ENCODE measurements at places on chromosomes 12 and 14. TPM values are rescaled to one million over a fixed set of nuclear protein-coding genes. Genes with fewer than 3 reads are reported as not detected.

GRCh38 chr12:19896041-19896440 is 456.7 kb downstream of the AEBP2 start:
- no peak for DNase-seq

DNA sequence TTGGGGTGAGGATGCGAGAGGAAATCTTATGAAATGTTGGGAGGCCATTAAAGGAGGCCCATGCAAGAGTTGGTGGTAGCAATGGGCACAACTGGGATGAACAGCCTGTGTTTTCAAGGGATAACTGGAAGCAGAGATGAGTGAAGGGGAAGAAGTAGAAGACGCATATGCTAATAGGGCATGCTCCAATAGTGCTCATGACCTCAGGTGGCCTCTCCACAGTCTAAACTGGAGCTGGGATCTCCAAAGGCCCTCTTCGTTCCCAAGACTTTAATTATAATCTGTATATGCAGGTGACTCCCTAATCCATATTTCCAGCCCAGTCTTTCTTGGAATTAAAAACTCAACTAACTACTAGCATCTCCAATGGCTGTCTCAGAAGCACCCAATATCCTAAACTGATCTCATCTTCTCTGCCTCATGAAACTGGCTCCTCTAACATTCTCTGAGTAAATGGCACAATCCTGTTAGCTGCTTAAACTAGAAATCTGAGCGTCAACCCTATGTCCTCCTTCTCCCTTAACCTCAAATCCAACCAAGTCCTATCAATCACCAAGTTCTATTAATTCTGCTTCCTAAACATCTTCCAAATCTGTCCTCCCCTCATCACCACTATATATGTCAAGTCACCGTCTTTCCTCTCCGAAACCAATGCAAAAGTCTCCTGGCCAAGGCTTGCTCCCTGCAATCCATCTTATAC is 2.8 kb upstream of the AJUBA start:
- DNase-seq: no peak

KCNA1 gene
- not detected for total RNA-seq

RASSF8 gene
- 33.7 TPM for total RNA-seq

DNA sequence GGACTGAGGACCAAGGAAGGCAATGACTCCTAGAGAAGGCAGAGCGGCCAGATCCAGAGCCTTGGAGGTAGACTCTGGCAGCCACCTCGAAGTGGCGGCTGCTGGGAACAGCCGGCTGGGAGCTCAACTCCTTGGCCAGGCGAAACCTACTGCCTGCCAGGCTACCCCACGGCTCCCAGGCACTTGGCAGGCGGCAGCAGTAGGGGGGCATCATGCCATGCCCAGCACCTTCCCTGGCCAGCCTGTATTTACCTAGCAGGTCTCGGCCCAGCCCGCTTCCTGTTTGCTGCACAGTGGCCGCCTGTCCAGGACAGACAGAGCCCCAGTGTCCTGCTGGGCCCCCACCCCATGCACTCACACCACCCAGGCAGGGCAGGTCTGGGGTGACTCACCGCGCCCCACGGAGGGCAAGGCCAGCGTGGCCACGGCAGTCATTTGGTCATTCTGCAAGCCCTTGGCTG is 10.2 kb downstream of the TRPV4 start:
- DNase-seq: no peak

GRCh38 chr12:28800129-28800528 is 348.9 kb upstream of the FAR2 start:
- no peak for DNase-seq

GRCh38 chr12:96327346-96327745 is 72.9 kb downstream of the CDK17 start:
- no peak for DNase-seq

DNA sequence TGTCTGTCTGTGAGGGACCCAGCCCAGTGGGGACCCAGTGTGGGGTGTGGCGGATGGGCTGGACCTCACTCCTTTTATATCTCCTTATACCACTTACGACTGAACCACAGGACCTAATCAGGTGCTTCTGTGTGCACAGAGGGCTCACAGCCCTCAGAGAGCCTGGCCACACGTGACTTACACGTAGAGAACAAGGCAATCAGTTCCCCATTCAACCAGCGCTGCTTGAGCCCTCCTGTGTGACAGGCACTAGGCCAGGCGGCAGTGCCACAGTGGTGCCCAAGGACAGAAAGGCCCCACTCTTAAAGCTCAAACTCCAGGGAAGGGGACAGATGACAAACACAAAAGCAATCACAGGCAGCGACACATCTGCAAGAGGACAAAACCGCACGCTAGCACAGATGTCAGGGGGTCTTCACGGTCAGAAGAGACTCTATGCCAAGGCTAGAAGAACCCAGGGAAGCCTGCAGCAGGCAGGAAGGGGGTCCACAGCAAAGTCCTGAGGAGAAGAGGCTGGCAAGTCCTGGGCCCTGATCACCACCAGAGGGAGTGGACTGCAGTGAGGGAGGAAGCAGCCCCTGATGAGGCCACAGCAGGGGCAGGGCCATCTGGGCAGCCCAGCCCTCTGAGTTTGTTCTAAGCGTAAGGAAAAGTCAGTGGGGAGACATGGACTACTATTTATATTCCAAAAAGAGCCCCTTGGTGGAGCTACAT is 39.3 kb downstream of the SETD3 start:
- no peak for DNase-seq

GRCh38 chr12:127421614-127422013 is 845.4 kb upstream of the TMEM132C start:
- no peak for DNase-seq

GRCh38 chr12:5923043-5923605 is 21.9 kb downstream of the ANO2 start:
- no peak for DNase-seq

DNA sequence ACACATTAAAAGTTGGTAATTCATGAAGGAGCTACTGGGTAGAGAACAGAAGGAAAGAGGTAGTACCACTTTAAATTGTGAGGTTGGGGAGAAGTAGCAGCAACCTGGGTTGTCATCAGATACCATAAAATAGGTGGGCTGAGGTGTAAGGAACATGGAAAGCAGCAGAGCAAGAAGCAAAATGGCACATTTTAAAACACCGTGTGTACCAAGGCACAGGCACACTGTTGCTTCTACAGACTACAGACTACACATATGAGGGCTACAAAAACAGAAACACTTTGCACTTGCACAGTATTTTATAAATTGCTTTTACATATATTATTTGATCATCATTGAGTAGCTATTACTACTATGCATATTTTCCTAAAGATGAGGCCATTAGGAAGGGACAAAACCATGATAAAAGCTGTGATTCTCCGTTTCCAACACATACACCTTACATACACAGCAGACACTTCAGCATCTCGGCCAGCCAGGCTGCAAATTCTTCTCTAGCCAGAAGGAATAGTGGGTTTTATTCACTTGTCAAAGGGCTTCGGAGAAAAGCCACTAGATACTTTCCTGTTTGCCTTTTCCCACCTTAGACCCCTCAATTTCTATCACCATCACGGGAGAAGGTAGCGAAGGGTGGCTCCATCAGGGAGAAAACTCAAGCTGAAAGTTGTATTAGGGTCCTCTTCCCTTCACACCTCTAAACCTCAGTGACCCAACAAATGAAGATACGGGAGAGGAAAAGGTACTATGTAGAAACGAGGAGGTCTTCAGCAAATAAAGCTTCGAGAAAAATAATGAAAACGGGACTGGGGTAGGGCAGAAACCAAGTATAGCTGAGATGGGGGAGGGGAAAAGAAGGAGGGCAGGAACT is 1.6 kb downstream of the PYM1 start:
- DNase-seq: no peak

- DNase-seq: no peak
Observed at GRCh38 chr14:75875958-75876357, 105.8 kb downstream of the TGFB3 start.

GRCh38 chr12:8692573-8692972 is 5.2 kb upstream of the RIMKLB start:
- no peak for DNase-seq

DNA sequence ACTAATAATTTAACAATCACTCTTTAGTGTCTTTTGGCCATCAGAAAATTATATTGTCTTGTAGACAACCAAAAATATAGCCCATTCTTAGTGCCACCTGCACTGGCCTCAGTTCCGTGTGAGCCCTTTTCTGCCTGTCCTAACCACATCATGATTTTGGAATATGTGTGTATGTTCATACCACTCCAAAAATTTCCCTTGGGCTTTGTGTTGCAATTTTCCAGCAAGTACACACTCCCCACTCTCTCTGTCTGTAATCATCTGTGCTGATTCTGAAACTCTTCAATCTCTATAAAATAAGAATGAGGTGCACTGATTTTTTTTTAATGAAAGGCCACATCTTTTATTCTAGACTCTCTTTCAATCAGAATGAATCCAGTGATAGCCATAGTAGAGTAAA is 196.0 kb downstream of the PIK3C2G start:
- DNase-seq: no peak

GRCh38 chr12:68290126-68290525 is 36.7 kb upstream of the IL22 start:
- no peak for DNase-seq

RNASE7 gene
- not detected for total RNA-seq

DNA sequence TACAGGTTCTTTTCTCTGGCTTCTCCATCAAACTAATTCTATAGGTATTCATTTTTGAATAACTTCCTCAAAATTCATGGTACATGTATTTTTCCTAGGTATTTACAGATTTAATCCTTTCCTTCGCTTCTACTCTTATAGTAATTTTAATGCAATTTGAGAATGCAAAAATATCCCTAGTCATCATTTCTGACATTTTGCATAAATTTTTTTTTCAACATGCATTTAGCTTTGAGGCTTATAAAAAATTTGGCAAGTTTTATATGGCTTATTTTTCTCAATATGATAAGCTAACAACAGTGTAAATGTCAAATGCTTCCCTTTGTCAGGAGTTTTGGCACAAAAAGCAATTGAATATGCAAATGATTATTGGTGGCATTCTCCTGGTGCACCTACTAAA is 872.6 kb downstream of the FLRT2 start:
- DNase-seq: no peak

- no peak for DNase-seq
Observed at GRCh38 chr14:26730929-26731618, 133.2 kb upstream of the NOVA1 start.

DNA sequence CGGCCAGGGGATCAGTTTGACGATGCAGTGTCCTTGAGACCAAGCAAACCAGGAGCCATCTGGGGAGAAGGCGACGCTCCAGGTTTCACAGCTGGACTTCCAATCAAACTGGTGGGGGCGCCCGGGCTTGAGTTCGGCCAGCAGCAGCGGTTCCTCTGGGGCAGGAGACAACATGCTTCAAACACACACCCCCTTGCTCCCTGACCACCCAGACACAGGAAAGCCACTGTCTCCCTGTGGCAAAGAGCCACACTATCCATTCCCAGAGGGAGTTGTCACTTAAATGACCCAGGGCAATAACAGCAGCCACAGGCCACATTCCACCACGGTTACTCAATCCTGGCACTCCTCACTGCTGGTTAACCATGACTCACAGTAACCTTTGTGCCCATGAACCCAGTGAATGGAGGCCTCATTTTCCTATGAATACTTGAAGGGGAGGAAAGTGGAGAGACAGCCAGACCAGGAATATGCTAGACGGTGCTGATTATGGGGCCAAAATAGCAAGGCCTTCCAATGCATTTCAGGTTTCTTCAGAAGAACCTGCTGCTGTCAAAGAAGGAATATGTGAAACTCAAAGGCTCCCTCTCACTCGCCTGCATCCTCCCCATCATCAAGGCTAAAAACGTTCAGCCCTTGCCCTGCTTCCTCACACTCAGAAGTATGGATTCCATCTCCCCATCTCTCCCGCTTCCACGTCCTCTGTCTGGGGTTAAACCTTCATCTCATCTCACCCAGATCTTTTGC is 8.5 kb downstream of the WSB2 start:
- peak; percentile 72 for DNase-seq

- DNase-seq: no peak
Observed at GRCh38 chr12:4775936-4776335, 55.7 kb downstream of the GALNT8 start.

- DNase-seq: no peak
Observed at GRCh38 chr14:69428289-69428998, 30.0 kb downstream of the SLC39A9 start.

MORN3 gene
- total RNA-seq: not detected

DNA sequence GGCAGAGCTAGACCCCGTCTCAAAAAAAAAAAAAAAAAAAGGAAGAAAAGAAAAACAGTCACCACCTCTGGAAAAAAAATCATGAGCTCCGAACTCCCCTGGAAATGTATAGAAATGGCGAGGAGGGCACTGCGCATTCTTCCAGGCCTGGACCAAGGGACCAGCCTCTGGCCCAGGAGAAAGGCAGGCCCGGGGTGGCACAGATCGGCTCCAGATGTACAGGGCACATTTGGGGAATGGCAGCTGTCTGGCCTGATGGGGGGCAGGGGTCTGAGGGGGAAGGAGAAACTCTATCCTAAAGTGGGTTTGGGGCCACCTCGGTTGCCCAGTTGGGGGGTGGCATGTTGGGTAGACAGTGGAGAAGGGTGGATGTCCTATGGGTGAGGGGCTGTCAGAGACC is 46.0 kb upstream of the EML1 start:
- no peak for DNase-seq

- DNase-seq: no peak
Observed at GRCh38 chr14:80560800-80561657, 349.7 kb upstream of the DIO2 start.

KRT79 gene
- total RNA-seq: not detected

DNA sequence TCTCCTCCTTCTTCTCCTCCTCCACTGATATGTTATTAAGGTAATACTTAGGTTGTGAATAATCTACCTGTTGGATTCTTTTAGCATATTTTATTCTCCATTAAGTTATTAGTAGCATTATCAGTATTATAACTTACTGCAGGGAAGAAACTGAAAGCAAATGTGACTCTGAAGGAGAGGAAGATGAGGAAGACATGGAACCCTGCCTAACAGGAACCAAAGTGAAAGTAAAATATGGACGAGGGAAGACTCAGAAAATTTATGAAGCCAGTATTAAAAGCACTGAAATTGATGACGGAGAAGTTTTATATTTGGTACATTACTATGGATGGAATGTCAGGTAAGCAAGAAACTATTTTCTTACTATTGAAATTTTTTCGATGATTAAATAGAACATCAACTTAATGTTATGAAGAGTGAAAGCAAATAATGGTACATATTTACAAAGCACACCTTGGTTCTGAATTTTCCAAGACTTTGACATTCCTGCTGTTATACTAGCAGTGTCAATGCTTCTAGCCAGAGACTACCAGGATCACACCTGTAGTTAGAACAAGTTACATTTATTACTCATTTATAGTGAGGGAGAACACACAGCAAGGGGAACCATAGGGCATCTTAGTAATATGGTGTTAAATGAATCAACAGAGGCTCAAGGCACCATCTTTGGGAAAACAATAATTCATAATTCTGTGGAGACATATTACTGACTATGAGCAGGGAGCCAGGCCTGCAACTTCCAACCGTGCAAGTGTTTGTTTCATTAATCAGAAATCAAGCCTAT is 42.0 kb upstream of the TOMM20L start:
- DNase-seq: no peak

- DNase-seq: no peak
Observed at GRCh38 chr12:71958056-71958455, 19.4 kb downstream of the TPH2 start.

DNA sequence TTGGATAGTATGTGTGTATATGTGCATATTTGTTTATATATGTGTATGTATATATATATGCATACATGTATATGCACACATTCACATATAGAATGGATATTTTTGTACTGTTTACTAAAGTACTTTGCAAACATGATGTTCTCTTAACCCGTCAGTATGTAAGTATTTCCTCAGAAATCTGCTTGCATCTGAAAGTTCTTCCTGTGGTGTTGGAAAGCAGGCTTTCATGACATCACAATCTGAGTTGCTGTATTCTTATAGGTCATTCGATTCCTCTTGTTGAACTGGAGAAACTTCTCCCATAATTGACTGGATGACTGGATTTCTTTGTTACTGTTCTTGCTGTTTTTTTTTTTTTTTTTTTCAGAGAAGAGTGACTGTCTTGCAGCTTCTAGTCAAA is 29.1 kb downstream of the GABARAPL1 start:
- DNase-seq: no peak
